ENCODE measurements at places on chromosomes 5 and 9. TPM values are rescaled to one million over a fixed set of nuclear protein-coding genes. Genes with fewer than 3 reads are reported as not detected.

The OLFML2A gene
- total RNA-seq: 39.5 TPM

The SLC25A2 gene
- 0.50 TPM for total RNA-seq

The C7 gene
- total RNA-seq: 0.12 TPM

The DAB2IP gene
- 14.4 TPM for total RNA-seq

The SOX30 gene
- total RNA-seq: not detected

All from uterine smooth muscle cell (primary cell).